IMR-90 (cell line): ENCODE measurements at places on chromosomes 5 and 9.

- no peak for DNase-seq
Observed at GRCh38 chr5:35485487-35485886, 132.2 kb upstream of the SPEF2 start.

GRCh38 chr5:39411061-39411460 lies 13.7 kb downstream of the DAB2 start:
- peak; percentile 84 for DNase-seq

- no peak for DNase-seq
Observed at GRCh38 chr5:178514851-178515418, 75.3 kb downstream of the COL23A1 start.

DNA sequence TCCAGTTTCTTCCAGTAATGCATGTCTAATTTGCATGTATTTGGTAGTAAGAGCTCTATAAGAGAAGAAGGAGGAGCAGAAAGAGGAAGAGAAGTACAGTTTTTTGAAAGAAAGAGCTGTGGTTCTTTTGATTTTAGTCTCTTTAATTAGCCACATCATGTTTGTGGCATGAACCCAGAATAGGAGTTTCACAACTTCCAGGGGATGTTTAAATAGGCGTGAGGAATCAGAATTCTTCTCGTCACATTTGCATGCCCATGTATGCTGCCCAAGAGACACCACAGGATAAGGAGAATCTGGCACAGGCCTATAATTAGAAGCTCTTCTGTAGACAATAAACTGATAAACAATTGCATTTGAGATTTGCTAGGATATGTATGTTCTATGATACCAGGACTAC lies 78.7 kb downstream of the GAS1 start:
- DNase-seq = no peak

GRCh38 chr5:74786851-74787250 lies 19.8 kb downstream of the NSA2 start:
- no peak for DNase-seq

GRCh38 chr5:60494635-60495034 lies 205.3 kb downstream of the DEPDC1B start:
- DNase-seq = no peak

- no peak for DNase-seq
Observed at GRCh38 chr5:133371371-133372155, 240.8 kb downstream of the FSTL4 start.
